ENCODE measurements at places on chromosomes 7 and 10.

DNA sequence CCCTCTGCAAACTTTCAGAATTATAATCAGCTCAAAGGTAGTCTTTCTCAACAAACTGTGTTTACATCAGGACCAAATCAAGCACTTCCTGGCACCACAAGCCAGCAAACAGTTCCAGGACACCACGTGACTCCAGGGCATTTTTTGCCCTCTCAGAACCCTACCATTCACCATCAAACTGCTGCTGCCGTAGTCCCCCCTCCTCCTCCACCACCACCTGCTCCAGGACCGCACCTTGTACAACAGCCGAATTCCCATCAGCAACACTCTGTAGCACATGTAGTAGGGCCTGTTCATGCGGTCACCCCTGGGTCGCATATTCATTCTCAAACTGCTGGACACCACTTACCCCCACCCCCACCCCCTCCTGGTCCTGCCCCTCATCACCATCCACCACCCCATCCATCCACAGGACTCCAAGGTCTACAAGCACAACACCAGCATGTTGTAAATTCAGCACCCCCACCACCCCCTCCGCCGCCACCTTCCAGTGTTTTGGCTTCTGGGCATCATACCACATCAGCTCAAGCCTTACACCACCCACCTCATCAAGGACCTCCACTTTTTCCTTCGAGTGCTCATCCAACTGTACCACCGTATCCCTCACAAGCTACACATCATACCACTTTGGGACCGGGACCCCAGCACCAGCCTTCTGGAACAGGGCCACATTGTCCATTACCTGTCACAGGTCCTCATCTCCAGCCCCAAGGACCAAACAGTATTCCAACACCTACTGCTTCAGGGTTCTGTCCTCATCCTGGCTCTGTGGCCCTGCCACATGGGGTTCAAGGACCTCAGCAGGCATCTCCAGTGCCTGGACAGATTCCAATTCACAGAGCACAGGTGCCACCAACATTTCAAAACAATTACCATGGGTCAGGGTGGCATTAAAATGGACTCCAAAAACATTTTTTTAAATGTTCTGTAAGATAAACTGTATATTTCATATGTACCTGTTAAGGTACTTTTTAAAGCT, 98.7 kb downstream of the KMT2E start:
- no peak for DNase-seq

DNA sequence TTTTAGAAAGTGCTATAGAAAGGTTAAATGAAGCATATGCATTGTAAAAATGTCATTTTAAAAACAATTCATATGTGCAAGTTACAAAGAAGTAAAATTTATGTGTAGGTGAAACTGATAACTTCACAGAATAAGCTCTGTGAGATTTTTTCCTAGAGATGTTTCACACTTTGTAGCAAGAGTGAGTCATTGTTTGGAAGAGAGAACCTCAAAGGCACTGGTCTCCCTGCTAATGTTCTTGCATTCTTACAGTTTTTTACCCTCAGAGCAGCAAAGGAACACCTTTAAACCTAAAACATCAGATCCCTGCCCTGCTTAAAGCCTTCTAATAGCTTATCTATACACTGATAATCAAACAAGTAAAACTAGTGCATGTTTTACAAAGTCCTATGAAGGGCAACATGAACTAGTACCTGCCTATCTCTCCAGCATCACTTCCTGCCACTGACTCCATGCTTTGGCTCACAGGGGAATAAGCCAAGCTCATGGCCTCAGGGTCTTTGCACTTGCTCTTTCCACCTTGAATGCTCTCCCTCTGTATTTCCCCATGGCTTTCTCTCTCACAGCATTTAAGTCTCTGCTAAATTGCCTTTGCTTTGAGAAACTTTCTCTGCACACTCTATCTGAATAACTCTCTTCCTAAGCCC, 997.0 kb downstream of the GATA3 start:
- no peak for DNase-seq

DNA sequence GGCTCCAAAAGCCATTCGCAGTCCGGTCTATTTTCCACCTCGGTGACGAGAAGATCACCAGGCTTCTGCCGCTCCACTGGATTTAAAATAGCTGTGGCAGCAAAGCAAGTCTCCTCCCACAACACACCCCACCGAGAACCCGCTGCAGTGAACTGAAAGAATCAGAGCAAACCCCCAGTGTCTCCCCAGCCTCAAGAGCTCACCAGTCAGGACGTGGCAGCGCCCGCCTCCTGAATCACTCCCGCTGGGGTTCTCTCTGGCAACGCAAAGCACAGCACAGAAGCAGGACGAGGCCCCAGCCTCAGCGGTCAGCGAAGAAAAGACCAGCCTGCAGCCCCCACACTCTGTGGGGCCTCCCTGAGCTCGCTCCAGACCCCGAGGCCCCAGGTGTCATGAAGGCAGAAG, 126.1 kb upstream of the PPP2R2D start:
- no peak for DNase-seq

DNA sequence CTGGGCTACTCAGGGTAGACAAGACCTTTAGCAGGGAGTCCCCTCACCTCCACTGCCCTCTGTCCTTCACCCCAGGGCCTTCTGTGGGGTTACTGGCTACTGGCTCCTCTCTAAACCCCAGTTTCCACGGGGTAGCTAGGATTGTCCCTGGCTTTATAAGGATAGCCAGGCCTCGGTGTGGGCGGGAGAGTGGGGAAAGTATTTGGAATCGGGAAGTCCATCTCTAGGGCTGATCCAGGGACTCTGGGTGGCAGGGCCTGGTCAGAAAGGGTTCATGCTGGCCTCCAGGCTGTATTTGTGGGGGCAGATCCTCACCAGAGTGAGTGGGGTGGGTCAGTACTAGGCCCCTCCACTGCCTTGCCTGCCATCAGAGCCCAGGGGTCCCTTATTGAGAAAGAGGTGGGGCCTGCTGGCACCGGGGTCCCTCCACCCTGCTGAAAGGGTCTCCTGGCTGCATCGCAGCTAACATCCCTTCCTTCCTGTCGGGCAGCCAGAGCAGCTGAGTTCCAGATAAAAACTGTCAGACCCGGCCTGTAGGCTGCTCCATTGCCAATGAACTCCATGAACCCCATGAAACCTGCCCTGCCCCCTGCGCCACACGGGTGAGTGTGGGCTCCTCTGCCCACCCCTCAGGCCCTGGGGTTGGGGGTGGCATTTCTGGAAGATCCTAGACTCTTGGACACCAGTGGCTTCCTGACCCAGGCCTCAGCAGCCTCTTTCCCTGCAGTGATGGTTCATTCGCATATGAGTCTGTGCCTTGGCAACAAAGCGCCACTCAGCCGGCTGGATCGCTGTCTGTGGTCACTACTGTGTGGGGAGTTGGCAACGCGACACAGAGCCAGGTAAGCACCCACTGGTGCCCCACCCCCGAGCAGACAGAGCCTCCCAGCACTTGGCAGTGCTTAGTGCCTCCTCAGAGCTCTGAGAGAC, 7.3 kb downstream of the ZMIZ2 start:
- no peak for DNase-seq

- no peak for DNase-seq
Measured at GRCh38 chr7:151101621-151102396, 15.5 kb downstream of the AGAP3 start.

Measured in stimulated activated CD8-positive, alpha-beta memory T cell treated with anti-CD3 and anti-CD28 coated beads, Interleukin-7, amount 100 ng/mL, for 1 hour (primary cell).